ENCODE measurements at places on chromosomes 16 and 17. TPM values are rescaled to one million over a fixed set of nuclear protein-coding genes. Genes with fewer than 3 reads are reported as not detected.

- DNase-seq: no peak
These were observed 19.6 kb upstream of the SLC5A11 start for GRCh38 chr16:24826096-24826690.

DNA sequence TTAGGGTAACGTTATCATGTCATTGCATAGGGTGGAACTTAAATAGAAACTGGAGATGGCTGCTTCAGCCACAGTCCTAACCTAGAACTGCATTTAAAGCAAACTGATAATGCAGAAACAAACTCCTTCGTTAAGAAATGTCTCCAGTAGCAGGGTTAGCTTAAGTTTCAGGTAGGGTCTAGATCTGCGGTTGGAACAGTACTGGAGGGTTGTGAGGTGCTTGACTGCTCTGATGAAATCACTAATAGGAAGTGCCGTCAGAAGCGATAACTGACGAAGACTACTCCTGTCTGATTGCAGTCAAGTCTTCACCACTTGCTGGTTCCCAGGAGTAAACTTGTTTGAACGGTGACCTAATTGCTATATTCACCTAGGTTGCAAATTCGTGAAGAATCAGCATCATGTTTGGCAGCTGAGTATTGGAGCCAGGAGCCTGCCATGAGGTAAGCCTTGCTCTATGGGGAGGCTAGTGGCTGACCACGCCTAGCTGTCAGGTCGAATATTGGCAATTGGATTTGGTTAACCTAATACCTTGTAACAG lies 24.5 kb downstream of the TRPV2 start:
- no peak for DNase-seq

DNA sequence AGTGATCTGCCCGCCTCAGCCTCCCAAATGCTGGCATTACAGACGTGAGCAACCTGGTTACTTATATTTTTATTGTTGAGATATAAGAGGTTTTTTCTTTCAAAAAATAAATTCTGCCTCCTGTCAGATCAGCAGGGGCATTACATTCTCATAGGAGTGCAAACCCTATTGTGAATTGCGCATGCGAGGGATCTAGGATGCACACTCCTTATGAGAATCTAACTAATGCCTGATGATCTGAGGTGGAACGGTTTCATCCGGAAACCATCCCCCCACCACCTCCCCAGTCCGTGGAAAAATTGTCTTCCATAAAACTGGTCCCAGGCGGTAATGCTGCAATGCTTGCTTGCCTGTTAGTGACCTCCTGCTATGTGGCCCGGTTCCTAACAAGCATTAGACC lies 7.5 kb upstream of the CNEP1R1 start:
- DNase-seq: no peak

DNA sequence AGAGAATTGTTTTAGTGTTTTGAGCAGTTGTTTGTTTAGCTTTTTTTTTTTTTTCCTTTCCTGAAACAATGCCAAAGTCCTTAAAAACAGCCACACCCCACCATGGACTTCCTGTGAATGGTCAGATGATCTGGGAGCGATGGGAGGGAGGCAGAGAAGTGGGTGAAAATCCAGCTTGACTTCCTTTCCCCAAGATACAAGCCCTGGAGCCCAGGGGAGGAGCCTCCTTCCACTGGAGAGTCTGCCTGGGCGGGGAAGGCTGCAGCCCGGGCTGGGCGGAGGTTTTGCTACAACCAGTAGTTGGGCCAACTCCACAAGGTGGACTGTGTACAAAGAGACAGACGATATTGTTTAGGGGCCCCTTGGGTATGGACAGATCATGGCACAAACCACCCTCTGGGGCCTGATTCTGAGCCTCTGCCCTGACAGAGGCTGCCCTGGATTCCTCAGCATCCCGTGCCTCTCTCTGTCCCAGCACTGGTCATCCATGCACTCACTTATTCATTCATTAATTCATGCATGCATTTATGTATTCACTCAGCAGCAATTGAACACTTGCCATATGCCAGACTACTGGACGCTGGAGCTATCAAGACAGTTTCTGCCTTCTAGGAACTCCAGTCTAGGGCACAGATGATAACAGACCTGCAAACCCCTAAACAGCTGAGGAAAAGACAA lies 29.8 kb downstream of the WSB1 start:
- DNase-seq: peak; percentile 69

DNA sequence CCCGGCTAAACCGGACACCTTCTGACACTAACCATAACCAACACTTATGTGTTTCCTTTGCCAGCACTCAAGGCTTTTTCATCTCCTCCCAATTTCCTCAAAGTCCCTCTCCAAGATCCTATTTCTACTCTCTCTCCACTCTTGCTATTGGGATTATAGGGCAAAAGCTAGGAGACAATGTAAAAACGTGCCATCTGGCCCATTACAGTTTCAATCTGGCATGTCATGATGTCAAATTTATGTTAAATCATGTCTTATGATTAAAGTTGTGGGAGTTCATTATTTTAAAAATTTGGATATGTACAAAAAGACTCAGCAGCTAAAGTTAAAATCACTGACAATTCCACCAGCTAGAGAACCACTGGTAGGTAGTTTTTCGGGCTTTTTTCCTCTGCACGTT lies 77.3 kb downstream of the ZFHX3 start:
- DNase-seq: no peak

- DNase-seq: peak; percentile 93
These were observed 5.5 kb downstream of the IGFBP4 start for GRCh38 chr17:40448639-40449261.

- no peak for DNase-seq
These were observed 165.1 kb upstream of the TNRC6C start for GRCh38 chr17:77793146-77793970.

DNA sequence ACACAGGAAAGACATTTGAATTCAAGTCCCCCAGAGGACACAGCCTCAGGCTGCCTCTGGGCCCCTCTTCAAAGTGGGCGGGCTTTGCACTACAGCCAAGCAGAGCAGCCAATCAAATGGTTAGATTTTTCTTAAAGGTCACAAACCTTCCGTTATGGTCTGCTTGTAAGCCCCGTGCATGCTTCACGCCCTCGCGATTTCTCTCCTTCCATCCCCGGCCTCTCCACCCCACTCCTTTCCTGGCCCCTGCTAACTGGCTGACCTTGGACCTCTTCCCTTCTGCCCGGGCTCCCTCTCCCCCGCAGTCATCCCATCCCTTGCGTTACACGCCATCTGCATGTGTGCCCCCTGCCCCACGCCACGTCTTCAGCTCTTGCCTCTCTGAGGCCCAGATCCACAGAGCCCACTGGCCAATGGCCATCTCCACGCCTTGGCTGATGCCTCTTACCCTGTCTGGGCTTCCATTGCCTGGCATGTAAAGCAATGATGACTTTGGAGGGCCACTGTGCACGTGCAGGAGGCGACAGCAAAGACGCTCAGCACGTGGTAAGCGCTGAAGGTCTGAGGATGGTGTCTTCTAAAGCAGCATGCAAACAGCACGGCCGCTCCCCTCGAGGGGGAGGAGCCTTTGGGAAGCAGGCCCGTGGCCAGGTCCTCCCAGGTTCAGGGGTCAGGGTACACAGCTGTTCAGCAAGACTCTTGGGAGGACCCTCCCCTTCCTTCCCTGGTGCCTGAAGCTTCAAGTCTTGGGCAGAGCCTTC lies 86.8 kb downstream of the ZDHHC7 start:
- DNase-seq: no peak

DNA sequence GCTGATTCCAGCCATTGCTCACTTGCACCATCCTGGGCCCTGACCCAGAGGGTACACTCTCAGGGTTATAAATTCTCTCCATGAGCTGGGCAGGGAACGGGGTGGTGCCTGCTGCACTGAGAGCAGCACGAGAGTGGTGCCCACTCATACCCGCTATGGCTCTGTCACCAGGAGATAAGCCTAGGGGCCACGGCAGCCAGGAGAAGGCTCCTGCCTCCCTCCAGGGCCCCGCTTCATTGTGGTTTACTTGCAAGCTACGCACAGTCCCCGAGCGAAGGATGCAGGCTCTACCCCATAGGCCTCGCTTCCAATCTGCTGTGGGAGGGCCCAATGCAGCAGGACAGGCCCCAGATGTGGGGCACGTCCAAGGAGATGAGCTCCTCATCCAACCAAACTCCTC lies 48.5 kb downstream of the VAC14 start:
- DNase-seq: no peak

DNA sequence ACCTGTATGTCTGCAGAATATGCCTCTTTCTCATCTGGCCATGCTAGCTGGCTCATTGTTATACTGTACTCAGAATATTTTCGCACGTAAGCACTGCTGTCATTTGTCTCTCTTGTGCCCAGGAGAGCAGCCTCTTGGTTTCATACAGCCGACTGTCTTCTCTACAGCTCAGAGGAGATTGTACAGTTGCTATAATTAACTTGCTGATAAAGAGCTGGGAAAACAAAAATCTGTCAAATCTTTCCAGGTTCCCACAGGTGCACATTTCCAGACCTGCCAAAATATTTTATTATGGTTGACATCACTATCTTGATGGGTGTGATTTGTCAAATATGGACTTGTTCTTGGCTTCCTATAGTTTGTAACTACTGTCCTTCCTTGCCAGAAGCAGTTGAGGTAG lies 122.7 kb downstream of the FTO start:
- DNase-seq: no peak

The DHRS7C gene
- not detected for polyA plus RNA-seq

DNA sequence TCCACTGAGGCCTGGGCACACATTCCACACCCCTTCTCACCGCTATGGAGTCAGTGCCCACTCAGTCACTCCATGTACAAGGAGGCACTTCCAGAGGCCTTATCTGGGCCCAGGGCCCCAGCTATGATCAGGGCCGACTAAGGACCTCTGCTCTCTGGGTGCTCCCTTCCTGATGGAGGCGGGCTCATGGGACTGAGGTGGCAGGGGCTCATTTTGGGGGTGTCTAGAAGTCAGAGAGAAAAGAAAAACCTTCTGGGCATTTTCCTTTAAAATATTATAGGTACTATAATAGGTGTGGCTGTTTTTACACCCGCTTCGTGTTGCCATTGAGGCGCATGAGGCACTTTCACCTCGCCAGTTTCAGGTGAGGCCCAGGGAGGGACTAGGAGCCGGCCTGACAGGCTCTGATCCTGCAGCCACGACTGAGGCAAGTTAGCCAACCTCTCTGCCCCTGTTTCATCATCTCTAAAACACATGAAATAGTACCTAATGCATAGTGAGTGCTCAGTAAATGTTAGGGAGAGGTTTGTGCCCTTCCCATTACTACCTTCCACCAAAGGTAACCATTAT lies 14.4 kb downstream of the B9D1 start:
- no peak for DNase-seq

DNA sequence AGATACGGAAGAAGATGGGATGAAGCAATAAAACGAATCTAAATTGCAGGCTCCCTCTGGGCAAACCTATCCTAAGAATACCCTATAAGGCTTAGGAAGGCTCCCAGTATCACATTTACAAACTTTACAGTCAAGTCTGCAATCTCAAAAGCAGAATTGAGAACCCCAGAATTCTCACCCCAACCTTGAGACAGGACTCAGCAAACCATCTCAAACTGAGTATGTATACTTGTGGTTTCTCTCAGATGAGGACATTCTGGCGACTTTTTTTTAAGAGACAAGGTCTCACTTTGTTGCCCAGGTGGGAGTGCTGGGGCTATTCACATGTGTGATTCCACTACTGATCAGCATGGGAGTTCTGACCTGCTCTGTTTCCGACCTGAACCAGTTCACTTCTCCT lies 19.3 kb upstream of the ITGA2B start:
- DNase-seq: no peak

The PRR14 gene
- 19.2 TPM for polyA plus RNA-seq

DNA sequence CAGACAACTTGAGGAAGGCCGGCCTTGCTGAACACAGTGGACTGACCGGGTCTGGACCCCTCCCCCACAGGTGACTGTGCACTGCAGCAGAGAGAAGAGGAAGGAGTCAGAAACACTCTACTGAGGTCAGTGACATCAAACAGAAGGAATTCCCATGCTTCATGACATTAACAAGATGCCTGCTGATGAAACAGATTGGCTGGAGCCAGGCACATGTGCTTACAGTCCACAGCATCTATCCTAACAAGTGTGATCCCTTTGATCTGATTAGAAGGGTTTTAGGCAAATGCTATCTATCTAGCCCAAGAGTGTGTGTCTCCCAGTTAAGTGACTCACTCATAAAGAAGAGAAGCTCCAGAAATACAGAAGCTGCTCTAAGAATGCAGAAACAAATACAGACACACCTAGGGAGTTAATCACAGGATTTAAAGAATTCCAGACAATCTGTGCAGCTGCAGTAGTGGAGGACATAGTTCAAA lies 90.2 kb downstream of the SYCE1L start:
- DNase-seq: peak; percentile 20

GRCh38 chr16:71971571-71971970 lies 28.6 kb downstream of the PKD1L3 start:
- DNase-seq: no peak

The IQCK gene
- 12.1 TPM for polyA plus RNA-seq

DNA sequence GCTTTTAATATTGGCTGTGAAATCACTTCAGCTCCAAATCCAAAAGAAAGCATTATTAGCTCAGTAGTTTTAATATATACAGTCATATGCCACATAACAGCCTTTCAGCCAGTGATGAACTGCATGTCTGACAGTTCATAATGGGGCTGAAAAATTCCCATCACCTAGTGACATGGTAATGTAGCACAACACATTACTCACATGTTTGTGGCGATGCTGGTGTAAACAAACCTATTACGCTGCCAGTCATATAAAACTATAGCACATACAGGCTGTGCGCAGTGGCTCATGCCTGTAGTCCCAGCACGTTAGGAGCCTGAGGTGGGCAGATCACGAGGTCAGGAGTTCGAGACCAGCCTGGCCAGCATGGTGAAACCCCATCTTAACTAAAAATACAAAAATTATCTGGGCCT lies 92.2 kb downstream of the TUBD1 start:
- no peak for DNase-seq

DNA sequence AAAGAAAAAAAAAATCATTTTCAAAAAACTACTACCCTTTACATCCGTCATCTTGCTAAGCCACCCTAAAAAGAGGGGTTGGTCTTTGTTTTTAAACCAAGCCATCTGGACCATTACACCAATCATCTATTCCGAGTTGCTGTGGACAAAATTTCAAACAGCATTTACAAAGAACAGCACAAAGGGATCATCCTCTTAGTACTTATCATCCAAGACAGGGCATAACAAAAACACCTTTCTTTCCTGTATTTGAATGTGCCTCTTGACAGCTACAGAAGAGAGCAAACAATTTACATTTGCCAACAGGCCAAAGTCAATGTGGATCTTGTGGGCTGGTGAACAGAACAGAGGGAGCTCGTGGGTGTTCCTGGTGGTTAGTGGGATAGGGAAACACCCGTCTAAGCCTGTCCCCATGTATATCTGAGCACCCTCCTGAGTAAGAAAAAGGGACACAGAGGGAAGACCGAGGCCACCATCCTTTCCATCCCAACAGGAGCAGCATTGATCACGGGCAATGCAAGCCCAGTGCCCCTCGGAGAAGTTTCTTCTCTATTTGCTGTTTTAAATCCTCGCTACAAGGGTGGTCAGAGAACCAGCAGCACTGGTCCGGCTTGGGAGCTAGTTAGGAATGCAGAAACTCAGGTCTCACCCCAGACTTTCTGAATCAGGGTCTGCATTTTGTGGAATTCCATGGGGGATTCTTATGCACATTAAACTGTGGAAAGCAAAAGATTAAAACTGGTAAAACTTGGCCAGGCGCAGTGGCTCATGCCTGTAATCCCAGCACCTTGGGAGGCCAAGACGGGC lies 1.9 kb downstream of the SLC39A11 start:
- DNase-seq: no peak

GRCh38 chr16:81539009-81539758 lies 94.6 kb downstream of the CMIP start:
- DNase-seq: no peak

GRCh38 chr17:40558300-40558889 lies 6.9 kb downstream of the CCR7 start:
- DNase-seq: no peak
